Occipital lobe (tissue), 3 donors: ENCODE measurements at places on chromosomes 1 and 21. TPM values are rescaled to one million over a fixed set of nuclear protein-coding genes. Genes with fewer than 3 reads are reported as not detected.

DNA sequence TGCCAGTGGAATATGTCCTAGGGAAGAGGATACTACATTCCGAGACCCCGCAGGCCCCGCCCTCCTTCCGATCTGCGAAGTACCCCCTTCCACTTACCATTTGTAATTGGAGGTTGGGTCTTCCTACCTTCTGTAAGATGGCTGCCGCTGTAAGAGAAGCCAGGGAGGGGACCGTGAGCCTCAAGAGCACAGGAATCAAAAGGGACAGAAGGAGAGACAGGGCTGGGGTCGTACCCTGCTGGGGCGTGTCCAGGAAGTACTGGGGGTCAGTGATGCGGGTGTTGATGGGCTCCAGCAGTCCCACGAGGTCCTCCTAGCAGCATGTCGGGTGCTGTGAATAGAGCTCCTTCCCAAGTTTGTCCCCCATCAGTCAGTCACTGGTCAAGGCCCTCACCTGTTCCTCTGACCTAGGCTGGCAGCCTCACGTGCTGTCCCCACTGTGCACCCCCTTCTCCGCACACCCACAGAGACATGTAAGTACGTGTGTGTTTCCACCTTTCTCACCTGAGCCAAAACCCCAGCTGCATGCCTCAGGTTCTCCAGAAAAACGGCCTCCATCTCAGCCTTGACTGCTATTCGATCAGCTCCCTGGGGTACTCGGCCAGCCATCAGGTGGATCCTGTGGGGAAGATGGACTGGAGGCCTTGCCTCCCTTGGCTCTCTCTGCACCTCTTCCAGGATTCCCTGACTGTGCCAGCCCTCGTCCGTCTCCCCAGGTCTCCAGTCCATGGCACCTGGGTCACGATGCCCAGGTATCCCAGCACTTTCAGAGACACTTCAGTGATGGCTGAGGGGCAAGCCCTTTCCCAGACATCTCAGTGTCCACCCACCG lies 1.8 kb downstream of the HYI start:
- no peak for DNase-seq

EXO1 gene
- 3.4 TPM for total RNA-seq

DNA sequence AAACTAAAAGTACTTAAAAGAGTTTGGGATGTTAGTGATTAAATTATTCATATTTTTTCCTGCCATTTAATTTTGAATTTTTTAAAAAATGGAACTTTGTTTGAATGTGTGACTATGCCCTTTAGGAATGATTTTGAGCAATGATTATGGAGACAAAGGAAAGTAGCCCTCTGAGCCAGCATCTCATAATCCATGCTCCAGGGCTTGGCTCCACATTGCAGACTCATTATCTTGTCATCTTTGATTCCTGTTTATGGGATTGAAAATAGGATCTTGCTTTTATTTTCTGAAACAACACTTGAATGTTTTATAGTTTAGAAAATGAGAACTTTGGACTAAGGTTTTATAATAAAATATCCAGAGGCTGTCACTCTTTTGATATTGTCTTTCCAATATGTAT lies 14.5 kb downstream of the AXDND1 start:
- DNase-seq: no peak

- DNase-seq: no peak
Measured at GRCh38 chr1:1355416-1355815, 2.9 kb downstream of the MXRA8 start.
